Hindlimb muscle (tissue), 1 donor: ENCODE measurements at places on chromosomes 11 and 22. TPM values are rescaled to one million over a fixed set of nuclear protein-coding genes. Genes with fewer than 3 reads are reported as not detected.

The MMP12 gene
- not detected for polyA plus RNA-seq

The JAM3 gene
- 121 TPM for polyA plus RNA-seq

The SLC22A9 gene
- not detected for polyA plus RNA-seq

The APOL4 gene
- polyA plus RNA-seq: 11.8 TPM

The GNG3 gene
- polyA plus RNA-seq: 0.61 TPM

The ANKK1 gene
- polyA plus RNA-seq: 0.26 TPM

- DNase-seq: no peak
Measured at GRCh38 chr11:71307811-71308645, 55.7 kb upstream of the SHANK2 start.

- DNase-seq: no peak
Measured at GRCh38 chr11:99135508-99135907, 114.8 kb downstream of the CNTN5 start.

GRCh38 chr22:40452730-40453487 is 82.5 kb downstream of the SGSM3 start:
- no peak for DNase-seq

GRCh38 chr22:30617819-30618218 is 10.8 kb downstream of the TCN2 start:
- no peak for DNase-seq

DNA sequence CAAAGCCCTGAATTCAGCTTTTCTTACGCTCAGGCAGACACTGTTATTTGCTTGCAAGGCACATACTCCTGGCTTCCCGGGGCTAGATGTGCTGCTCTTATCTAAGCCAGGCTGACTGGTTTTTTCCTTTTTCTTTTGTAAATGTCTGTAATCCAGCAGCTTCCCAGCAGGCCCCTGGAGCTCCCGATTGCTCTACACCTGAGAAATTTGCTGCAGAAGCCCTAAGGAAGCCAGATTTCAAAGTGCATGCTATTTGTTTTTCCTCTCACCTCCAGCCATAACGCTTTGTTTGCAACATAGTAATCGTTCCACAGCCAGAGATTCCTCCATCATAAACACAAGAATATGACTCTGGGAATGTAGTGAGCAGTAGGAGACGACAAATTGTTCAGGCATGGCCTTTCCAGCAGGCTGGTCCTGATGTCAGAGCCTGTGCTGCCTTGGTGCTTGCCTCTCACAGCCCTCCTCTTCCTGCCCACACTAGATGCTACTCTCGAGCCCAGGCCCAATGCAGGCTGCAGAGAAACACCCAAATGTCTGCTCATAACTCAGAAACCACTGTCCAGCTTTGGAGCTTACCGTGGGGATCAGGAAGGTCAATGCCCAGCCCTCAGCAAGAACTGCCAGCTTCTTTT is 54.7 kb upstream of the SLC6A5 start:
- no peak for DNase-seq

DNA sequence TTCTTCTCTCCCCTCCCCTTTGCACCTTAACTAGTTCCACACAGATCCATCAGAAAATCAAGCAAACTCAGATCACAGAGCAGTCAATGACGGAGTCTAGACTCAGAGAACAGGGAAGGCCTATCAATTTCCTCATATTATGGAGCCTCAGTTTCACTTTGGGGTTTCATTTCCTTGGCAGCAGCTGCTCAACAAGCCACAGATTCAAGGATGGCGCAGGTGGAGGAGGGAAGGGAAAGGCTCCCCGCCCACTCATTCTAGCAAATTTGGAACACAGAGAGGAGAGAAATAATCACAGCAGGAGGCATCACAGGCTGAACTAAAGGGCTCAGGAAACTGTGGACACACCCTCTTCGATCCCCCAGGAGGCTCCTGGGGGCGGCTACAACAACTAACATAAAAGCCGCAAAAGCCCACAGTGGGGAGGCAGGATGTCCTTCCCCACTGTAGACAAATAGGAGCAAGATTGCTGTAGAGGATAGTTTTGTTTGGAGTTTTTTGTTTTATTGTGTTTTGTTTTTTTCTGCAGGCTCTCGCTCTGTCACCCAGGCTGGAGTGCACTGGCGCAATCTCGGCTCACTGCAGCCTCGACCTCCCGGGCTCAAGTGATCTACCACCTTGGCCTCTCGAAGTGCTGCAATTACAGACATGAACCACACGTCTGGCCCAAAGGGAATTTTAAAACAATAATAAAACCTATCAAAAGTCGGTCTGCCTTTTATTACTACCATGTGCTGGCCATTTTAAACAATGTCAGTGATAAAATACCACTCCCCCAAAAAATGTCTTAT is 3.4 kb downstream of the PLAAT3 start:
- DNase-seq: no peak

GRCh38 chr11:96307776-96308140 is 35.2 kb downstream of the MAML2 start:
- no peak for DNase-seq

DNA sequence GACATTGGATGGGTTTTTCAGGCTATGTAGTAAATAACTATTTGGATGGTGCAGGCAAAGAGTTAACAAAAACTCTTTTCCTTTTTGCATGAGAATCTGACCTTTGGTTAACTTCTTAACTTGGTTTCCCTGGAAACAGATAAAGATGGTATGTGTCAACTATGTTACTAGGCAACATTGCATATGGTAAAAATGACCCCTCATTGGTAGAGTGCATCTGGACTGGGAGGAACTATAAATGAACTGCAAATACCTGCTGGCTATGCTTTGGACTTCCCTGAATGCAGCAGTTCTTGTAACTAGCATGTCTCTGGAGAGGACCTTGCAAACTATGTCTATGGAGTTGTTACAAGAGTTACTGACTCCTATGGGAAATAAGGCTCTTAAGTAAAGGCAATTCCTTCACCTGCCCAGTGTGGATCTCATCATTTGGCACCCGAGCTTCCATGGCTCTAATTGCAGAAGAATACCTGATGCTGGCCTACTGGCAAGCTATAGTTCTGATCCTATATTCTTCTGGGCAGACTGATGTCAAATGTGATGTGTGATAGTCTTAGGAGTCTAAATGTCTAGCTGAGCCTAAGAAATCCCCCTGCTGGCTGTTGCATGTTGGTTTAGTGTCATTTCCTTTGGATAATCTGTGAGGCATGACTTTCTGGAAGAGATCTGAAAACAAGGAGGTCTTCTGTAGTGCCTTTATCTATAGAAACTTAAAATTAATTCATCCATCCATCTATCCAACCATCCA is 126.7 kb upstream of the MTMR2 start:
- no peak for DNase-seq

DNA sequence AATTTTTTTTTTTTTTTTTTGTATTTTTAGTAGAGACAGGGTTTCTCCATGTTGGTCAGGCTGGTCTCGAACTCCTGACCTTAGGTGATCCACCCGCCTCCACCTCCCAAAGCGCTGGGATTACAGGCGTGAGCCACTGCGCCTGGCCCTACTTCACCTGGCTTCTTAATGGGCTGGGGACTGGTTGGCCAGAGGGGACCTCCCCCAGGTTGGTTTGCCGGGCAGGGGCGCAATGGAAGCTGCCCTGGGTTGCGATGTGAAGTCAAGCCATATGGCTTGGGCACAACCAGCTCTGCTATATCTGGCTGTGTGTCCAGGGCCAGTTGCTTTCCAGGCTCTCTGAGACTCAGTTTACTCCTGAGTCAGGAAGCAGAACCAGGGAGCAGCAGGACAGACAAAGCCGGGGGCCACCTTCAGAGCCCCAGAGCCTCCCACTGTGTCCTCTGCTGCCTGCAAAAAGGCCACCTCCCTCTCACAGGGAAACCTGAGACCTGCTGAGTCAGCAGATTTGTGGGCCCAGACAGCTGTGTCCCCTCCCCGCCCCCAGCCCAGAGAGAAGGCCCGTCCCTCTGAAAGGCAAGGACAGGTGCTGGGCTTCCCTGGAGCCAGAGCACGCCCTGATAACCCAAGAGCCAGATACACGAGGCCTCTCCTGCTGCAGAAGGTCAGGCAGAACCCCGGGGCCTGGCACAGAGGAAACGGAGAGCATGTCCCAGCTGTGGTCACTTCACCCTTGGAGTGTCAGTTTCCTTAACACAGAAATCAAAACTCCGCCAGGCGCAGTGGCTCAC is 29.2 kb upstream of the DAGLA start:
- DNase-seq: peak; percentile 57

DNA sequence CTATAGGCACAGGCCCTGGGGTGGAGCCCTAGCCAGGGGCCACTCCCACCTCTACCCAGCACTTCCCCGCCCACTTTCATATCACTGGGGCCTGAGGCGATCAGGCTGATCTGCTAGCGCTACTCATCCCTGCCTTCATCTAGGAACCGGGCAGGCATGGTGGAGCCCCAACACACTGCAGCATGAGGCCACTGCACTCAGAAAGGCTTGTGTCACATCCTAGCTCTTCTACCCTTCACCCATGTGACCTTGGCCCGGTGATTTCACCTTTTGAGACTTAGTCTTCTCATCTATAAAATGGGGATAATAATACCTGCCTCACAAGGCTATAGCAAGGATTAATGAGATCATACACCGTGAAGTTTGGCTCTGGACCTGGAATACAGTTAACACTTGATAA is 18.1 kb upstream of the GDPD5 start:
- DNase-seq: no peak

- no peak for DNase-seq
Measured at GRCh38 chr11:121151207-121151688, 50.2 kb downstream of the TECTA start.

DNA sequence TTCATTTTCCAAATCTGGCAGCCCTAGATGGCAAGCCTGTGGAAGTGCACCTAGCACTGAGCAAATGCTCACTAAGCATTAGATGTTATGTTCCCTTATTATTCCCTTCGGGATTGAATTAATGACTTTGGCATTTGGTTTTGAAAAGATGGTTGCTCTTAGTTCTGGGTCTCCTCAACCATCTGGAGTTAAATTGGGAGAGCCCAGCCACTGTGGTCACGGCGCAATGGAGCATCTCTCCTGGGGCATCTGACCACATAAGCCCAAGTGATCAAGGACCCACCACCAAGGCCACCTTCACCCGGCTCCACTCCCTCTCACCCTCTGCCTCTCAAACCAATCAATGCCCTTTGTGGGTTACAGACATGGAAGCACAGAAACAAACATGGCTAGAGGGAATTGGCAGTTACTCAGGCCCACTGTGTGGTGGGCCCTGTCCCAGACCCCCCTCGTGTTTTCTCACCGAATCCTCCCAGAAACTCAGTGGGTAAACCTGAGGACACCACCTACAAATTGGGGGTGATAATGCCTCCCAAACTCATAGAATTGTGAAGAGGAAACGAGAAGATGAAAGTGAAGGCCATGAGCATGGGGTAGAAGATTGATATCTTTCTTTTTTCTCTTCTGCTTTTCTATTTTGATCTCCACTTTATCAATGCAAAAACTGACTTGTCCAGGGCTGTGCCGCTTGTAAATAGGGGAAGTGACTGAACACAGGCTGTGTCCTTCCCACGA is 52.2 kb downstream of the IRAG1 start:
- DNase-seq: no peak

DNA sequence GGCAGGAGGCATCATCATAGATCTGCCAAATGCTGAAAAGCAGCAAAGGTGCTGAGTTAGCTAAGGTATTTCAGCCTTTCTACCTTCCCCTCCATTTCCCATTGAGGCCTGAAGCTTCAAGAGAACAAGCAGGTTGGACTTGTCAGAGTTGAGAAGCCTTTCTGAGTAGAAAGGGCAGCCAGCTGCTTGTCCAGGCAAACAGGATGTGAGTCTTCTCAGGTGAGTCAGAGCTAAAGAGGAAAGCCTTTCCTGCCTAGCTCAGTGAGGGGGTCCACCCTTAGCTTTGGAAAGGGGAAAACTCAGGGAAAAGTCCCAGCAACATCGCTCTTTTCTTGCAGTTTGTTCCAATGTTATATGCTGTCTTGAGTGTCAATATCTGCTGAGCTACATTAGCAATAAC is 13.2 kb upstream of the MPZL2 start:
- no peak for DNase-seq

GRCh38 chr11:25628030-25628429 is 703.9 kb upstream of the ANO3 start:
- no peak for DNase-seq

DNA sequence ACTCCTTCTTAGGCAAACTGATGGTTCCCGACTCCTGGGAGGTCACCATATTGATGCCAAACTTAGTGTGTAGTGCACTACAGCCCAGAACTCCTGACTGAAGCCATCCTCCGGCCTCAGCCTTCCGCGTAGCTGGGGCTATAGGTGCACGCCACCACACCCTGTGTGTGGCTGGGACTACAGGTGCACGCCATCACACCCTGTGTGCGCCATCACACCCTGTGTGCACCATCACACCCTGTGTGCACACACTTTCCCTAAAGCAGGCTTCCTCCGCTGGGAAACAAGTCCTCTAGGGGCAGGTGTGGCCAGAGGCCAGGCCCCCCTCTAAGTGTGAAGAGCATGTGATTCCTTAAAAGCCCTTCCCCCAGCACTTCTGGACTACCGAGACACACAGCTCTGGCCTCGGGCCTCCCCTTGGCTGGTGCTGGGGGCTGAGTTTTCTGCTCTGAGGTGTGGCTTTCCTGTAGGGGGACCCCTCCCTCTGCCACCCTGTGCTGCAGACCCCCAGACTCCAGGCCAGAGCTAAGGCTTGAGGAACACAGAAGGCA is 81.7 kb downstream of the BCR start:
- no peak for DNase-seq

- DNase-seq: no peak
Measured at GRCh38 chr11:116416852-116417251, 355.9 kb downstream of the BUD13 start.

GRCh38 chr22:22927888-22928665 is 40.5 kb downstream of the IGLL5 start:
- DNase-seq: no peak

DNA sequence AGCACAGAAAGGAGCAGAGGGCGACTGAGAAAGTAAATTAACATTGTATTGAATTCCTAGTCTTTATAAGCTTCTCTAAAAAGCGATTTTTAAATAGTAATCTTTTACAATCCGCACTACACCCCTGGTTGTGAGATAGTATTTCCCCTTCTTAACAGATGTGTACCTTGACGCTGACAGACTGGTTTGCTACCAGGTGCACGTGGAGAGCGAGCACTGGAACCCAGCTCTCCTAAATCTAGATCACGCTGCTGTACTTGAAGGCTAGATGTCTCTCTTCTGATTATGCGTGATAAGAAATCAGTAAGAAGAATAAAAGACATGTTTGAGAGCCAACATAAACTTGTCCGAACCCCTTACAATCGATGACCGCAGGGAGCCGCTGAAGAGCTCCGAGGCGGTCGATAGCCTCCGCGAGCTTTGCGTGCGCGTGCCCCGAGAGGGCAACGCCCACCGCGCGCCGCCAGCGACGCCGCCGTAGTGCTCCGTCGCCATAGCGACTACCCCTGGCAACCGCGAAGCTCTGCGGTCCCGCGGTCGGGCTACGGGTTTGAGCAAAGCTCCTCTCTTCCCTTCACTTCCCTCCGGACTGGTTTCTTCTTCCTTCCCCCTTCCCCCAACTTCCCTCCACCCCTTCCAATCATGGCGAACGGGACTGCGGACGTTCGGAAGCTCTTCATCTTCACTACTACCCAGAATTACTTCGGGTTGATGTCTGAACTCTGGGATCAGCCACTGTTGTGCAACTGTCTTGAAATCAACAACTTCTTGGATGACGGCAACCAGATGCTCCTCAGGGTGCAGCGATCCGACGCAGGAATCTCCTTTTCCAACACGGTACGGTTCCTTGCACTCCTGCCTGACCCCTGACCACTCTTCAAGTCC is at the start of gene DYNC2H1:
Gene DYNC2H1 (plus strand): TSS at position 494 of the 885 bp plus-strand sequence. CDS start 149 bp downstream, at position 643.
- peak; percentile 97 for DNase-seq
